ENCODE measurements at places on chromosomes 3 and 15.

GRCh38 chr3:108818404-108818803, 4.2 kb upstream of the TRAT1 start:
- DNase-seq, result no peak

- DNase-seq, result no peak
Measured at GRCh38 chr15:51311510-51311909, 26.9 kb downstream of the CYP19A1 start.

DNA sequence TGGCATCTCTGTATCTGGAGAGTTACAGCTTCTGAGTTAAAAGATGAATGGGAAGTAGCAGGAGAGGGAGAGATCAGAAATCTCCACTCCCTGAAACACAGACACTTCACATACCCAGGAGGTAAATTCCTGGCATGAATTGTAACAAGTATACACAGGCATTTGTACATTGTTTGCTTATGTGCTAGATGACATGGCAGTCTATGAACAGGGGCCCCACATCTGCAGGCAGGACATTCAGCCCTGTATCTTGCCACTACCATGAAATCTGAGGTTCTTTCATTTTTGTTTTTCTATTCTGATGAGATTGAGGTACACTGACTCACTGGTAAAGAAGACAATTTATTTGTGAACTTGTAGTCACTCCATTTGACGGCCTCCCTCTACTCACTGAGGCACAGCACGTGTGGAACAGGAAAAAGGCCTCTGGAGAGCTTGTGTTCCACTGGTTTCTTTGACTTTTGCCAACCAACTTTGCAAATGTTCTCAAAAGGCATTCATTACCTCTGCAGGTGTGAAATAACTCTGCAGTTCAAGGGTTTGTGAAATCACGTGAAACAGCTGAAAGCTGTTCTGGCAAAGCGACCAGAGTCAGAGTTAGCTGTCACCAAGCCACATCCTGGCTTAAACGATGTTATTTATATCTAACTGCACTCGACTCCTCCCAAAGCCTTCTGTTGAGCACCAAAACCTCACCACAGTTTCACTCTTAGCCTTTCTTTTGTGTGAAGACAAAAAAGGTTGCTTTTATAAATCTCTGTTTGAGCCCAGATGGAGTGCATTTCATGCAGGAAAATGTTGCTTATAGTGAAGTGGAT, 401.3 kb upstream of the CFAP20DC start:
- no peak for DNase-seq

- DNase-seq, result no peak
Measured at GRCh38 chr15:41285285-41285684, 47.1 kb downstream of the OIP5 start.

DNA sequence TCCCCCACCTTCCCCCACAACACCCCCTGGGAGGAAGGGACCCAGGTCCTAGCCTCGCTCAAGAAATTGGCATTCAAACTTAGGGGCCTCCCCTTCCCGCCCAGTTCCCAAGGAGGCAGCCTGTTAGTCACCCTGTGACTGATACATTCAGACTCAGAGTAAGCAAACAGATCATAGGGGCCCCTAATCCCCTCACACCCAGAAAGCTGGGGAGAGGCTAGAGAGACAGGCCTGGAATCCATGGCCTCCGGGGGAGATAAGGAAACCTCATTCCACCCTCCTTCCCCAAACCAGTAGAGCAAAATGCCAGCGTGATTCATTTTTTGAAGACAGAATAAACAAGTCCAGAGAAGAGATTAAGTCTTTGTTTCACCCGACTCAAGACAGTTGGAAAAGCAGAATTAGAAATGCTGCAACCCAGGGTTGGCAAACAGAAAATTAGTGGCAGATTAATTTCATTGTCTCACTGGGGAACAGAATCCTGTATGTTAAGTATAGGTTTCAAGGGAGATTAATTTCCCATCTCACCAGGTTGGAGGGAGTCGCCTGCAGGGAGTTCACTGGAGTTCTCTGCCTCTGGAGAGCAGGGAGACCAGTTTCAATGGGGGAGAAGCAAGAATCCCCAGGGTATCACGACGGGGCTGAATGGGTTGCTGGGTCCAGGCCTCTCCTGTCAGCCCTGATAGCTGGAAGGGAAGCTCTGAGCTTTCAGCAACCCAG, 268.3 kb downstream of the UACA start:
- no peak for DNase-seq
